ELF-1 (cell line): ENCODE measurements at places on chromosomes 7 and 10.
A peak's percentile ranks its signal among the peaks of the same experiment; 100 is the strongest.

DNA sequence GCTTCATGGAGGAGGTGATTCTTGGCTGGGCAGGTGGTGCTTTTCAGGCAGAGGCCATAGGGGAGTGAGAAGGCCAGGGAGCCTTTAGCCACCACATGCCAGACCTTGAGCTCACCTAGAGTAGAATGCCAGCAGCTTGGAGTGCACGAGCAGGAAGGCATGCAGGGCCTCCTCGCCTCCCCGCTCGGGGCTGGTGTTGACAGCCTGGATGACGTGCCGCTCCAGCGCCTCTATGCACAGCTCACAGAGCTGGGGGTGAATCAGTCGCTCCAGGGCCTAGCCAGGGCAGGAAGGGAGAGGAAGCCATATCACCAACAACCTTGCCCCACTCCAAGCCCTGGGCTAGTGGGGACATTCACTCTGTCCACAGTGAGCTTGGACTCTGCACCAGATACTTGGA, 15.7 kb downstream of the HPS1 start:
- DNase-seq = no peak

GRCh38 chr10:5679606-5680005, 5.0 kb upstream of the TASOR2 start:
- no peak for DNase-seq

- DNase-seq = no peak
These were observed 6.7 kb upstream of the LRRC18 start for GRCh38 chr10:48946332-48946731.

- DNase-seq = no peak
These were observed 30.5 kb downstream of the SHTN1 start for GRCh38 chr10:116974456-116975005.

DNA sequence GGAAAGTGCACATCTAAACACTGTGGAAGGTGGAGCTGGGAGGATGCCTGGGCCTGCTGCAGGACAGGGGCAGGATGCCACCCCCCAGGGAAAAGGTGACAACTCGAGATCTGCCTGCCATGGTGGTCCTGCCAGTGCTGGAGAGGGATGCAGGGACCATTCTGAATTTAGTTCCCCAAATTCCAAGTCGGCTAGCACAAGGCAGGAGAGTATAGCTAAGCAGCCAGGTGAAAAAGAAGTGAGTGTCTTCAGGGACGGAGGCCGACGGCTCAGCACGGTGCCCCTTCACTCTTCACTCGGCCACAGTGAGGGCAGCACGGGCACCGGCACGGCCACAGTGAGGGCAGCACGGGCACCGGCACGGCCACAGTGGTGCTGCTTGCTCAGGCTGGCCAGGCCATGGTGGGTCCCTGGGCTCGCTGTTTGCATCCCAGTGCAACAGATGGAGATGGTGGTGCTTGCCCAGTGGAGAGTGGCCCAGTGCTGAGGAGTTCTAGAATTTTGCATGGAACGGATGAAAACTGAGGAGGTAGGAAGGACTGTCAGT, 161.3 kb upstream of the SHH start:
- no peak for DNase-seq

DNA sequence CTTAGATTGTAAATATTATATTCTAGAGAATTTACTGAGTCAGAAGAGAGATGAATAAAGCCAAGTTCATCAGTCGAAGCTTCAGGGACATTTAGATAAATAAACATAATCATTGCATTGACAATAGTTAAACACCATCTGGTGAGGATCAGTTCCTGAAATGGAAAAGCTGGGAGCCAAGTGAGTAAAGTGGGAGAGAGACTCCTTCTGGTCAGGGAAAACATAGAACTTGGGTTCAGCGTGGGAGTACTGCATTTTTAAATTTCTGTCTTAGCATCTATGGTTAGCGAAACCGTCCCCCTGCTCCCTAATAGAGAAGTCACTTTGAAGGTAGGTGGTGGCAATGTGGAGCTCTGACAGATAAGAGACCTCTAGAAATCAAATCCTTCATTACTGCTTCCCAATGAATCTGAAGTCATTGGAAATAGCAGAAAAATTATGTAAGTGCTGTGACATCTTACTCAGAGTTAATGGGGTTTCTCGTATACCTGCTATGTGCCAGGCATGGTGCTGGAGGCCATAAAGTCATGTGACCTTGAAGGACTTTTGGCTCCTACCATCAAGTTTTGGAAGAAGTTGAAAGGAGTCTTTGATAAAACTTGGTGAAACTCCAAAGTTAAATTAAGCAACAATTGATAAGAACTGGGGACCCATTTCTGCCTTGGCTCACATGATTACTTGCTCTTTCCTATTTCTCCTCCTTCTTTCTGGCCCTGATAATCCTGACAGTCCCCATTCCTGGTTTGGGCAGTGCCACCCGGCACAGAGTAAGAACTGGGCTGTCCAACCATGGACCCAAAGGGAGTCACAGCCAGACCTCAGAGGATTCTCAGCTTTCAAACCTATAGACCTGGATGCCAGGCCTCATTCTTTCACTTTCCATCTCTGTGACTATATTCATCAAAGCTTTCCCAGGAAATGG, 211.2 kb downstream of the C7orf25 start:
- DNase-seq = no peak

DNA sequence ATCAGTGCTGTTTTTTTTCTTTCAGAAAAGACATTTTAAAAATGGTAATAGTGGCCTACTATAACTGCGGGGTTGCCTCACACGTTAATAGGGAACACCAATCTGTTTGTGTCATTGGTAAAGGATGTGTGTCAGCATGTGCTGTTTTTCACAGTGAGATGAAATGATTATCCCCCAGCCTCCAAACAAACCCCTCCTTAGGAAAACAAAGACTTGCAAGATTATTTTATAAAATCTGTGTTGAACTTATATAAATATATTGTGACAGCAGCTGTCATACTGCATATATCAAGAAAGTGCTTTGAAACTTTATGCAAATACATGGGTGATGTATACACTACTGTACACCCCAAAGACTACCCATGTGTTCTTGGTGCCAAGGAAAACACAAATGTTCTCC, 125.8 kb downstream of the BMPER start:
- DNase-seq = no peak

DNA sequence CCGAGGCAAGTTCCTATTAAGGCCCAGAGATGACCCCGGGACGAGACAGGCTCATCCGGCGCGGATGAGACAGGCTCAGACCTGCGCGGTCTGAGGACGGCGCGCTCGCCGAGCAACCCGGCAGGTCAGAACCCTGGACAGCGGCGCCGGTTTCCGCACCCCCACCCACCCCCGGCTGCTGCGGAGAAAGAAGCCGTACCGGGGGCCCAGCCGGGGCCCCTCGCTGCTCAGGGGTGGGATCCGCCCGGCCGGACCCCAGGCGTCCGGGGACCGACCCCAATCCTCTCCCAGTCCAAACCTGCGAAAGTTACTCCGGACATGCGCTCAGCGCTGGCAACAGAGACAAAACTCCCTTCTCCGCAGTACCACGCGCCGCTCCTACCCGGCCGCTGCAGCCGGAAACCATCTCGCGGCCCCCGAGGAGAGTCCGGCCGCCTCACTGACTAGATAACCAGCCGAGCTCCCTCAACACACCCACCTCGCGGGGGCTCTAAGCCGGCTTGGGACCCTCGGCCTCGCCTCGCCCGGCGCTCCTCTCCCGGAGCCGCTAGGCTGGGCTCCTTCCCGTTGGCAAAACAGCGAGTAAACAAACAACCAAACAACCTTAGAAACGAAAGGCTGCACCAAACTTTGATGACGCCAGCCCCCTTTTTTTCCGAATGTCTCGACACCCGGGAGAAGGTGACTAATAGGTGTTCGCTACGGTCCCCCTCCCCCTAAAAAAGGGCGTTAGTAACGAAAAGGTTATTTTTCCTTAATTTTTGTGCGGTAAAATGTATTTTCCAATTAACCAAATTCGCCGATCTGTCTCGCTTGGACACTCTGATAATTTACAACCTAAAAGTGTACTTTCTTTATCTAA, 2.3 kb upstream of the DRGX start:
- DNase-seq = peak; percentile 84

GRCh38 chr7:80770675-80771081, 132.2 kb downstream of the CD36 start:
- DNase-seq = no peak

DNA sequence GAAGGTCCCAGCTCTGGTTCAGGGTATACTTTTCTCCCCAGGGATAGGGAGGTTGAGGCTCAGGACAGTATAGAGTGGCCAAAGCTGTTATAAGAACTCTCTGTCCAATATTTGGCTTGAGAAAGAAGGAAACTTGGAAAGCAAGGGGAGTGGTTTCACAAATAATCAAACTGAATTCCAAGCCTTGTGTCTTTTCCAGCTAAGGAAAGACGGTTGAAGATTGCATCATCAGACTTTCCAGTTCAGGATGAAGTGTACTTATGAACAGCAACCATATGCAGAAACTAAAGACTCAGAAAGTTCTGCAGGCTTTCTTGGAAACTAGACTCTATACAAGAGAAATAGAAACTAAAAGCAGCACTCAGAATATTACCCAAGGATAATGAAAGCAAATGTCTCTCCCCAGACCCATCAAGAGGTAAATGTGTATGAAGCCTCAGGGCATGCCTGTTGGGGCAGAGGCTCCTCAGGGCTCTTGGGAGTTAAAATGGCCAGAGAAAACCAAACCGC, 46.4 kb downstream of the RAMP3 start:
- DNase-seq = no peak

GRCh38 chr7:132677918-132678317, 101.6 kb upstream of the PLXNA4 start:
- DNase-seq = no peak

DNA sequence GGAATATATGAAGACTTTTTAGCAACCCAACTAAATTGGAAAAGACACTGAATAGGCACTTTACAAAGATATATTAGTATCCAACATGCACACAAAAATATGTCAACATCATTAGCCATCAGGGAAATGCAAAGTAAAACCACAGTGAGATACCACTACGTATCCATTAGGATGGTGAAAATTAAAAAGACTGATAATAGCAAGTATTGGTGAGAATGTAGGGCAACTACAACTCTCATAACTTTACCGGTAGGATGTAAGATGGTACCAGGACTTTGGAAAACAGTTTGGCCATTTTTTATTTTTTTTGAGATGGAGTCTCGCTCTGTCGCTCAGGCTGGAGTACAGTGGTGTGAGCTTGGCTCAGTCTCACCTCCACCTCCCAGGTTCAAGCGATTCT, 13.7 kb upstream of the CCNY start:
- no peak for DNase-seq

DNA sequence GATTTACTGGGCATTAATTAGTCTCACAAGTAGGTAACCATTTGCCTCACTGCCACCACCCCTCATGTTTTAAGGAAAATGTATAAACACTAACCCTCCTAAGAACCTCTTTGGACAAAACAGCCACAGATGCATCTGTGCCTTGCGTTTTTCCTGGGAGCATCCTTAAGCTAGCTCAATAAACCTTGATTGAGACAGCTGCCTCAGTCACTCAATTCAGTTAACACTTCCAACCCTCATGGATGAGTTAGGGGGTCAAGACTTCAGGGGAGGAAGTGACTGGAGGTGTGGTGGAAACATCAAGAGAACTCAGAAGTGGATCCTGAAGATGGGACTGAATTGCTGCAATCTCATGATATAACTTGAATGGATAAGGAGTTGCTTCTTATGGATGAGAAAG, 31.5 kb downstream of the CUL2 start:
- DNase-seq = no peak

DNA sequence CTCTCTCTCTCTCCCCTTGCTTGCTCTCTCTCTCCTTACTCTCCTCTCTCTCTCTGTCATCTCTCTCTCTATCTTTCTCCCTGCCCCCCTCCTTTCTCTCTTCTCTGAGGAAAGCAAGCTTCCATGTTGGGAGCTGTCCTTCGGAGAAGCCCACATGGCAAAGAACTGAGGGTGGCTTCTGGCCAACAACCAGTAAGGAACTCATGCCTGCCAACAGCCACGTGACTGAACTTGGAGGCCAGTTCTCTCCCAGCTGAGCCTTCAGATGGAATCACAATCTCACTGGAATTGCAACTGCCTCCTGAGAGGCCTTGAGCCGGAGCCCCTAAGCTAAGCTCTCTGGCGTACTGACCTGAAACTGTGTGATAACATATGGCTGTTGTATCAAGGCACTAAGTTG, 12.0 kb upstream of the DHTKD1 start:
- DNase-seq = no peak

GRCh38 chr10:97331153-97331703, 3.3 kb downstream of the FRAT2 start:
- peak; percentile 25 for DNase-seq

DNA sequence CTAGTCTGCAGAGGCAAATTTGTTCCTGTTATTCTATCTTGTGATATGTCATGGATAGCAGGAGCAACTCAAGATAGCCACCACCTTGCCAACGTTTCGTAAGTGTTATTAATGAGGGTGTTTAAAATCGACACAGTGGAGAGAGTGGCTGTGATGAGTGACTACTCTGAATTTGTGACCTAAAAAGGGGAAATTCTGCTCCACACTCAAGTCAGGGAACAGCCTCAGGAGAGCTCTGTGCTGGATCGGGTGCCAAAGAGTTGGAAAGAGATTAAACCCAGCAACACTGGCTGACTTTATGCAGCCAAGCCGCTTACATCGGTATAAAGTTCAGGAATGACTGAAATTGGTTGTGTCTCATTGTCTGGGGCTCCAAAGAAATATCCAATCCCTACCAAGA, 9.5 kb downstream of the TACC2 start:
- DNase-seq = no peak

- DNase-seq = no peak
These were observed 102.1 kb upstream of the TMEM168 start for GRCh38 chr7:112892263-112892662.

- no peak for DNase-seq
These were observed 16.8 kb upstream of the GPR15LG start for GRCh38 chr10:84156768-84157167.

- DNase-seq = peak; percentile 12
These were observed 7.3 kb downstream of the TWIST1 start for GRCh38 chr7:19110026-19110730.

DNA sequence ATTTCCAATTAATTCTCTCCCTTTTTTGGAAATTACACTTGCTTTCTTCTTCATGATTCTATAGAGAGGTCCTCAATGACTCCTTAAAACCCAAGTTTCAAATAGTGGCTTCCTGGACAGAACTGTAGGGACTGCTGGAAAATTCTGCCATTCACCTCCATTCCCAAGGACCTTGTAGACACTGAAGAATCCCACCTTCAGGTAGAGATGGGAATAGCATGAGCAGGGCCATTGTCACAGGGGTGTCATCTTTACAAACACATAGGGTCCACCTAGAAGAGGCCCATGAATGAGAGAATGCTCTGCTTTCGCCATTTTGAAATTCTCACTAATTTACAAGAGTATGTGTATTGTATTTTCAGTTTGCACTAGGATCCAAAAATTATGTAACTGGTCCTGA, 701.7 kb upstream of the CELF2 start:
- no peak for DNase-seq

GRCh38 chr7:64625114-64626082, 40.5 kb upstream of the ZNF107 start:
- DNase-seq = no peak

- no peak for DNase-seq
These were observed 11.4 kb downstream of the MTURN start for GRCh38 chr7:30146127-30146612.

DNA sequence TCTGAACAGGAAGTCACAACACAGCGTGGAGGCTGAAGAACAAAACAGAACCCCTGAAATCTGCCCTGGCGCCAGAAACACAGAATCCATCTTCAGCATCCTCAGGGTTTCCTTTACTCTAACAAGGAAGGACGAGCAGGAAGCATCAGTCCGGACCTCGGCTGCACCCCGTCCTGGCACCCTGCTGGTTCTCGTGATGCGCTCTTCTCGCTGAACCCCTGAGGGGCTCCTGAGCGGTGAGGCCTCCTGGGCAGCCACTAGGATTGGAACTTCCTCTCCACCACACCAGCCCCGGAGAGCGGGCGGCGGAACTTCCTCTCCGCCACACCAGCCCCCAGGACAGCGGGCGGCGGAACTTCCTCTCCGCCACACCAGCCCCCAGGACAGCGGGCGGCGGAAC, 461.9 kb downstream of the PTPRN2 start:
- peak; percentile 17 for DNase-seq
